ENCODE measurements at places on chromosomes 13 and 19. TPM values are rescaled to one million over a fixed set of nuclear protein-coding genes. Genes with fewer than 3 reads are reported as not detected.

- DNase-seq = no peak
Measured at GRCh38 chr19:57465680-57466381, 8.9 kb upstream of the VN1R1 start.

GRCh38 chr19:30207357-30207756 is 164.8 kb upstream of the ZNF536 start:
- DNase-seq = no peak

The KLF1 gene
- polyA plus RNA-seq = 0.21 TPM

GRCh38 chr13:60572003-60572798 is 175.2 kb downstream of the TDRD3 start:
- no peak for DNase-seq

DNA sequence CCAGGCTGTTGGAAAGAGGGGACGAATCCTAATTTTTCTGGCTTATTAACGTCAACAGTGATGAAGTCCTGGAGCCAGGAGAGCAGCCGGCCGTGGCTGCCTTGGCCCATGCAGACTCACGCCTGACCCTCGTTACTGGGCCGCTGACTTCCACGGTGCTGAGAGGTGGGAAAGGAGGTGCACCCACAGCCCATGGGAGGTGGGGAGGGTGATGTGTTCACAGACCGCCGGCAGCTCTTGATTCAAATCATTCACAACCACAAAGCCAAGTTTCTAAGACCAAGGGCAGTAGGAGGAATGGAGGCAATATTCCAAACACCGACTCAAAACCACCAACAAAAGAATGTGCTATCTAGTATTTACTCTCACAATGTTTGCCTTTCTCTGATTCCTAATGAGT is 24.3 kb downstream of the COL4A2 start:
- no peak for DNase-seq

The NKPD1 gene
- polyA plus RNA-seq = not detected

GRCh38 chr19:18439025-18439909 is 1.3 kb upstream of the ISYNA1 start:
- no peak for DNase-seq

DNA sequence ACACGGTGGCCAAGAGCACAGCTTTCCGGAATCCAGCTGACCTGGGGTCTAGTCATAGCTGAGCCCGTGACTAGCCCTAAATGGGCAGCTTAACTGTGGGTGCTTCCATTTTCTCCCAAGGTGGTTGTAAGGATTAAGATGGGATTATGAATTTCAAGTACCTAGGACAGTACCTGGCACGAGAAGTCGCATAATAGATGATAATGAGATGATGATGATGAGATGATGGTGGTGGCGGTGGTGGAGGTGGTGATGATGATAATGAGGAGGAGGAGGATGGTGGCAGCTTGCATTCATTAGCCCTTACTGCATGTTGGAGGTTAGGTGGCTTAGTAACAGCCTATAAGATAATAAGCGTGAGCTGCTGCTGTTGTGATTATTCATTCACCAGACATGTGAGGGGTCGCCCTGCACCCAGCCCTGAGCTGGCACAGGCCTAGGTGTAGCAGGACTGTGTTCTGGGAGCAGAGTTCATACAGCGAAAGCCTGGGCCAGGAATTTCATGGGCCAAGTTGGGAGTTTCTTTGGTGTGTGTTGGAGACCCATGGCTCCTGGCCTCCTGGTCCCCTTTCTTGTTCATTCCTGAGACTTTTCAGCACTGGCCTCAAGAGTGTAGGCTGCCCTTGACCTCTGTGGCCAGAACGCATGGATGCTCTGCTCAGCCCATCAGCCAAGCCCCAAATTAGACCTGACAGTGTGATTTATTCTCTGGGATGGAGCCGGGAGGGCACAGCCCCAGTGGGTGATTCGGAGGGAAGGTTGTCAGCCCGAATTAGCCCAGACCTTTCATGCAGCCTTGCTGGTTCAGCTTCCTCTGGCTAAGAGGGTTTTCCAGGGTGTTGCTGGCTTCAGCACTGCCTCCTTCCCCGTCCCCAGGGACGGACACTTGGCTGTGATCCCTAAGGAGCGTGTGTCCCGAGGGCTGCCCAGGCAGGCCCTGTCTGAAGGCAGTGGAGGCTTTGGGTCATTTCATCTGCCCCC is 128.8 kb downstream of the SIPA1L3 start:
- no peak for DNase-seq

The PEG3 gene
- polyA plus RNA-seq = 260 TPM

The KEAP1 gene
- polyA plus RNA-seq = 77.0 TPM

DNA sequence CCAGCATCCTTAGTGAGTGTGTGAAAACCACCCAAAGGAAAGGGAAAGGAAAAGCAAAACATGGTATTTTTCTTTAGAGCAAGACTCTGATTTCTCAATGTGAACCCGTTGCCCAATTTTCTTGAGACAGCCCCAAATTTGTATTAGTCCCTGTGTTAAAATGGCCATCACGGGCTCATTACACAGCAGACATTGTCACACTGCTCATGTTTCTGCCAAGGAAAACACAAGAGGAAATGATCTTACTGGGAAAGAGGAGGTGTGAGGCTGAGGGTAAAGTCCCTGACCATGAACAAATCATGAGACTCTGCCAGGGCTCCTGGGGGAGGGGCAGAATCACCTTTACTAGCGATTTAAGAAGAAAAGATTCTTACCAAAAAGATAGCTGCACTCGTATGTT is 54.4 kb downstream of the FAM124A start:
- DNase-seq = no peak
